ENCODE measurements at places on chromosomes 4 and X.

- DNase-seq: no peak
Measured at GRCh38 chrX:155068165-155068564, 2.8 kb downstream of the CMC4 start.

GRCh38 chr4:3651267-3651845 lies 114.8 kb upstream of the ADRA2C start:
- DNase-seq: no peak

DNA sequence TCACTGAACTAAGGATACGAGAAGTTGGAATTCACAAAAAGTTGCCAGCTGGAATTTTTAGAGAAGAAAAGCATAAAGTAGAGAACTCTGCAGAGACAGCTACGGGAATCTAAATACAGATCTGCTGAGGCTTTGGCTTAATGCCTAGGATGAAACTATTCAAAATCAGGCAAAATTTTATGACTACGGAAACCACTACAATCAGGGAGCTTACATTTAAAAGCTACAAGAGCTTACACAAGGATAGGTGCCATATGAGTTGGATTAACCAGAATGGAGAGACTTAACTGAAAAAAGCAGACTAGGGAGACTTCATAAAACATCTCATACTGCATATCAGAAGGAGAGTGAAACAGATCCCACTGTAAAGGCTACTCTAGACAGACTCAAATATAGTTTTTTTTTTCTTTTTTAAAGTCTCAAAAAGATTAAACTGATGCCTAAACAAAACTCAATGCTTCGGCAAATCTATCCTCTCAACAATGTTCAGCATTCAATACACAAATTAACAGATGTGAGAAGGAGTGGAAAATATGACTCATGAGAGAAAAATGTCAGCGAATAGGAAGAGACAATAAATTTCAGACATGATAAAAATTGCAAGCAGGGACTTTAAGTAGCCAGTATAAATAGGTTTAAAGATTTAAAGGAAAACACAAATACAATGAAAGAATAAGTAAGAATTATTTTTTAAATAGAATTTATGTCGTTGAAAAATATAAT lies 586.1 kb downstream of the FSTL5 start:
- DNase-seq: no peak

DNA sequence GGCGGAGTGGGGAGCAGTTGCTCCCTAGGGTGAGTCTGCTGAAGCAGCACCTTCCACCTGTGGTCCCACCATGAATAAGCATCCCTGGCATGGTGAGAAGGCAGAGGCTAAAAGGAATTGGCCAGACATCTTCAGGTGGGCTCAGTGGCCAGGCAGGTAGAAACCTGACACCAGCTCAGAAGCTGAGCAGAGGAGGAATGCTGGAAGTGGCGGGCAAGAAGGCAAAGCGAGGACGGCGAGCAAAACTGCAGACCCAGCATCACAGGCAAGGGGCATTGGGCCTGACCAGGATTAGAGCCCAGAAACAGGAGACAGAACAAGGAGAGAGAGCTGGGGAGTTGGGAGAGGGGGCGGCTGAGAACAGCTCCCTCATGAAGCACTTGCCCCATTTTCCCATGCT lies 25.3 kb downstream of the TSC22D3 start:
- DNase-seq: no peak

- DNase-seq: no peak
Measured at GRCh38 chr4:87807402-87807801, 8.0 kb downstream of the IBSP start.

- DNase-seq: no peak
Measured at GRCh38 chr4:43776371-43776770, 672.2 kb downstream of the KCTD8 start.

- no peak for DNase-seq
Measured at GRCh38 chr4:180993244-180993836, 1249.9 kb upstream of the TENM3 start.

GRCh38 chr4:171759274-171759673 lies 53.9 kb upstream of the GALNTL6 start:
- DNase-seq: no peak
